Naive thymus-derived CD4-positive, alpha-beta T cell (primary cell): ENCODE measurements at places on chromosomes 3 and 15.

DNA sequence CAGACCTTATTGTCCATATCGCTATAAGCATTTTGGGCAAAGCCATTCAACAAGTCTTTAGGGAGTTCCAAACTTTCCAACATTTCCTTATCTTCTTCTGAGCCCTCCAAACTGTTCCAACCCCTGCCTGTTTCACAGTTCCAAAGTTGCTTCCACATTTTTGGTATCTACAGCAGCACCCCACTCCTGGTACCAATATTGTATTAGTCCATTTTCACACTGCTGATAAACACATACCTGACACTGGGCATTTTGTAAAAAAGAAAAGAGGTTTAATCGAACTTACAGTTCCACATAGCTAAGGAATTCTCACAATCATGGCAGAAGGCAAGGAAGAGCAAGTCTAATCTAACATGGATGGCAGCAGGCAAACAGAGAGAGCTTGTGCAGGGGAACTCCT, 834.1 kb upstream of the GBE1 start:
- no peak for DNase-seq

DNA sequence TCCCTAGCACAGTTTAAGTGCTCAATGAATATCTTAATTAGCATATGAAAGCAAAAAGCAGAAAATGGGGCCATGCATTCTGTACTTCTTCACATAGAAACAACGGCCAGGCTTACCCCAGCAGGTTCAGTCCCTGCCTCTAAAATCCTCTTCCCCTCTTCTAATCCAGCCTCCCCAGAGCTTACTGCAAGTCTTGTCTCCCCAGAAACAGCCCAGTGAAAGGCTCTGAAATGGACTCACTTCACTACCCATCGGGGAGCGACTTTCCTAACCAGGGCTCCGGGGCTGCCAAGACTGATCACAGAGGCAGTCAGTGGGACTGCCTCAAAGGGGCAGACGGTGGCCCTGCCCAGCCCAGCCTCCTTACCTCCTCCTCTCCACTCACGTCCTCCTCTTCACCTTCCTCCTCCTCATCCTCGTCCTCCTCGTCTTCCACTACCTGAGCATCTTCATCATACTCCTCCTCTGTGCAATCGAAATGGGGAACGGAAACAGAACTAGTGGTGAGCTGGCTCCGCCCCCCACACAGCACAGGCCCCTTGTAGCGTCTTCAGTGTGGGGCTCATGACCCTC, 38.0 kb downstream of the ANP32A start:
- DNase-seq = no peak

DNA sequence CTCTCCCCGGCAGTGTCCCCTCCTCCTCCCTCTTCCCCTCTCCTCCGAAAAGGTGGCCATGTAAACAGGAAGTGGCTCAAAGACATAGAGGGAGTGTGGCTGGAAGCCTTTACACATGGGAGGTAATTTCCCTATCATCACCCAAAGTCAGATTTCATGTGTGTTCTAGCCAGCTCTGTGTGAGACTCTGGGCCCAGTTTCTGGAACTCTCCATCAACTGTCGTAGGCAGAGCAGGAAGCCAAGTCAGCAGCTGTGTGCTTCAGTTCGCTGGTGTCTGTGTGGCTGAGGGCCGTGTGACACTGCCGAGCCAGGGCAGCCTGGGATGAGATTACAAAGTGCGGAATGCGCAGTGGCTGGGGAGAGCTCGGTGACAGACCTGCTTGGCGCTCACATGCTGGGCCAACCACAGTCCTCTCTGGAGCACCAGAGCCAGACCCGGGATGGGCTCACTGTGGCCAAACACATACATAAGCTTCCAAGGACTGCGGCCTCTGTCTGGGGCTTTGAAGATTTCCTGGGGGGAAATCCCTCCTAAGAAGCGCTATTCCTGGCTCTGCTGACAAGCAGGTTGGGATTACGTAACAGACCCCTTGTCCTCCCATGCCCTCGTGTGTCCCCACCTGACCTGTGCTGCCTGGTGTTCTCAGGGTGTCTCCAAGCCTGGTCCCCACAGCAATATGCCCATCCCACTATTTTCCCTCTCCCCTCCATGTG, 50.7 kb downstream of the UMPS start:
- no peak for DNase-seq

- no peak for DNase-seq
These were observed 246.5 kb downstream of the EPHB1 start for GRCh38 chr3:135041601-135042000.

DNA sequence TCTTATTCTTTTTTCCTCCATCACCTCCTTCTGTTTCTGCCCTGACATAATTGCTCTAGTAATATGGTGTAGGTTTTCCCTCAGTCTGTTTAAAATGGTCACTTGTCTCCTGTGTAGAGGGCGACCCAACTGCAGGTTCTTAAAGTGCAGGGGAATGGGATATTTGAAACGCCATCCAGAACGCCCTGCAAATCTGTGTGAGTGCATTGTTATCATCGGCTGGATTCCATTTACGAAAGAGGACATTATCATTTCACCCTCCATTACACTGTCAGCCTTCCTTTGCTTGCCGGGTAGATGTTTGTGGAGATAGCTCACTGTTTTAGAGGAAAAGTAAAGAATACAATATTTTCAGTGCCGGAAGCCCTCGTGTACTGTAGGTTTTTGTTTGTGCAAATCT, 354.0 kb downstream of the LRTM1 start:
- no peak for DNase-seq

- no peak for DNase-seq
These were observed 63.1 kb downstream of the SERP1 start for GRCh38 chr3:150483226-150483625.

- DNase-seq = no peak
These were observed 90.6 kb downstream of the CRYGS start for GRCh38 chr3:186453531-186453930.

GRCh38 chr3:195207056-195207455, 63.9 kb downstream of the XXYLT1 start:
- no peak for DNase-seq

DNA sequence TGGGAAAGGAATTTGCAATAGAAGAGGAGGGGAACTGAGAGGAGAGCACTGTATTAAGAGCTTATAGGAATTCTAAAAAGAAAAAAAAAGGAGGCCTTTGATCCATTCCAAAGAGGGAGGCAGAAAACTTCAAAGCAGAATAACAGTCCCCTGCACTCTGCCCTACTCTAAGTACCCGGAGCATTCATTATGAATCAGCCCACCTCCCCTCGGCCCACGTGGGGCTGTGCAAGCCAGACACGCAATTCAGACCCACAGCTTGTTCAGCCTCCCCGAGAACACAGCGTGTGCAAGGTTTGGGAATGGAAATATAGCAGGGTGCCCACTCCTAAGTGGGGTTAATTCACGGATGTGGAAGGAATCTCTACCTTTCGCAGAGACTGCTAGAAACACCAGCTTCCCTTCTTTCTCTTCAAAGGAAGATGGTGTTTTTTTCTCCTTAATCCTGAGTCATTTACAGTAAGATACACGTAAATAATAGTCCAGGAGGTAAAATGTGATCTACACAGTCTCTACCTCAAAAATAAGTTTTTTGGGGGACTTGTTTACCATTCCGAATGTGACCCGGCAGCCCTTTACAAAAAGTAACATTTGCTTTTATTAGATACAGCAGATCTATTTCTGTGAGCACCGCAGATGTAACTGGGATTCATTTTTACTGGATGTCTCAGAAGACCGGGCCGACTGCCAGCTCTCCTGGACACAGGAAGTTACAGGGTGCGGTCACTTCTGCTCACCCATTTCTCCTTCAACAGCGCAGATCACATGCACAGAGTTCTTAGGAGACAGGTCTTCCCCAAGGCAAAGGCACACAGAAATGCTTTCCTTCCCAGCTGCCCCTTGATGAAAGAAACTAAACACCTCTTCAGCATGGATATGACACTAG, 768.5 kb upstream of the CFAP20DC start:
- DNase-seq = no peak

GRCh38 chr3:34077417-34078195, 279.2 kb downstream of the PDCD6IP start:
- DNase-seq = no peak

GRCh38 chr3:197882586-197882985, 67.4 kb upstream of the RPL35A start:
- no peak for DNase-seq

DNA sequence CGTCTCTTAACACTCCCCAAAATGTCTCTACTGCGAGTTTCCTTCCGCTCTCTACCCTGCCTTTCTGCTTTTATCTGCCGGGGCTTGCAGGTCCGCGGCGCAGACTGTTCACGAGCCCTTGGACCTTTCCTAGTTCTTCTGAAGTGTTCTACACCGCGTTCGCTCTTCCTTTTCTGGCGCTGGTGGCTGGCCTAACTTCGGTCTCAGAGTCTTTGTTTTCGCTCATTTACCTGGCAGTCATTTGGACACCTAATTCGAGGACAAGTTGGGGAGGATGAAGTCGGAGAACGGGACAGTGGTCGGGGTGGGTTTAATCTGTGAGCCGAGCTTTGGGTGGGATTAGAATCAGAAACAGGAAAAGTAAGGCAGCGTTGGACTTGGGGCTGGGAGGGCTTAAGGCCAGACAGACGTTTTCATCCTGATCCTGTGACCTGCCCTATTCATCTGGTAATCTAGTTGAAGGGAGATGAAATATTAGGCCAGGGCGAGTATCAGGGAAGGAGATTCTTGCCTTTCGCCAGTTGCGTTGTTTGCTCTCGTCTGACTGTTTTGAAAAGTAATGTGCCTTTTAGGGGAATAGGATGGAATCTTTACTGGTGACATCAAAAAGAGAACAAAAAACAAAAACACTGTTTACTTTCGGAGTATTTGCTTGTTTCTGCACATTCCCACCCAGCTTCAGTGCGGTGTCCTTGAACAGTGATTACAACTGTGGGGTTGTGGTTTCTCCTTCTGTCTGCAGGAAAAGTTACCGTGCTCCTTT, 1.8 kb downstream of the DIPK2A start:
- peak; percentile 66 for DNase-seq

DNA sequence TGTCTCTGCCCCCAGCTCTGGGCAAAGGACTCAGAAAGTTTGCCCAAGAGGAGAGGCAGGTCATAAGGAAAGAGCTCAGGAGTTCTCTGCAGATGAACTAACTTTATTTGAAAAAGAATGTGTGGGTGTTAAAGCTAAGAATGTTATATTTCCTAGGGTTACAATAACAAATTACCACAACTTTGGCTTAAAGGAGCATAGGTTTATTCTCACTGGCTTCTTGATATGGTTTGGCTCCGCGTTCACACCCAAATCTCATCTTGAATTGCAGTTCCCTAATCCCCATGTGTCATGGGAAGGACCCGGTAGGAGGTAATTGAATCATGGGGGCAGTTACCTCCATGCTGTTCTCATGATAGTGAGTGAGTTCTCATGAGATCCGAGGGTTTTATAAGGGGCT, 383.7 kb upstream of the CFAP20DC start:
- DNase-seq = no peak

- DNase-seq = no peak
These were observed 105.6 kb upstream of the CBLB start for GRCh38 chr3:105974381-105974780.

DNA sequence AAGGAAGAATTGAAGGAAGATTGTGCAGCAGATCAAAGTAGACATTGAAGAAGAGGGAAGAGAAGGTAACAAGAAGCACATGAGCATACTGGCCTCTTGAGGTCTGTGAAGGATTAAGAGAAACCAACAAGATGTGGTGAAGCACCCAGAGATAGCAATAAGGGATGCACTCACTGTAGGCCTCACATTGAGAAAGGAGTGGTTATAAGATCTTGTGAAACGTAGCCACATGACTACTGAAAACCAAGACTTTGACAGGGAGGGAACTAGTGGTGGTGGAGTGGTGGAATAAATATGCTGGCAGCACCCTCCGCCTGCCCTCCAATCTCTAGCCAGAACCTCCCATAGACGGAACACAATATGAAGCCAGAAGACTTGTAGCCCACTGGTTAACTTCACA, 651.2 kb downstream of the DIPK2A start:
- DNase-seq = no peak

DNA sequence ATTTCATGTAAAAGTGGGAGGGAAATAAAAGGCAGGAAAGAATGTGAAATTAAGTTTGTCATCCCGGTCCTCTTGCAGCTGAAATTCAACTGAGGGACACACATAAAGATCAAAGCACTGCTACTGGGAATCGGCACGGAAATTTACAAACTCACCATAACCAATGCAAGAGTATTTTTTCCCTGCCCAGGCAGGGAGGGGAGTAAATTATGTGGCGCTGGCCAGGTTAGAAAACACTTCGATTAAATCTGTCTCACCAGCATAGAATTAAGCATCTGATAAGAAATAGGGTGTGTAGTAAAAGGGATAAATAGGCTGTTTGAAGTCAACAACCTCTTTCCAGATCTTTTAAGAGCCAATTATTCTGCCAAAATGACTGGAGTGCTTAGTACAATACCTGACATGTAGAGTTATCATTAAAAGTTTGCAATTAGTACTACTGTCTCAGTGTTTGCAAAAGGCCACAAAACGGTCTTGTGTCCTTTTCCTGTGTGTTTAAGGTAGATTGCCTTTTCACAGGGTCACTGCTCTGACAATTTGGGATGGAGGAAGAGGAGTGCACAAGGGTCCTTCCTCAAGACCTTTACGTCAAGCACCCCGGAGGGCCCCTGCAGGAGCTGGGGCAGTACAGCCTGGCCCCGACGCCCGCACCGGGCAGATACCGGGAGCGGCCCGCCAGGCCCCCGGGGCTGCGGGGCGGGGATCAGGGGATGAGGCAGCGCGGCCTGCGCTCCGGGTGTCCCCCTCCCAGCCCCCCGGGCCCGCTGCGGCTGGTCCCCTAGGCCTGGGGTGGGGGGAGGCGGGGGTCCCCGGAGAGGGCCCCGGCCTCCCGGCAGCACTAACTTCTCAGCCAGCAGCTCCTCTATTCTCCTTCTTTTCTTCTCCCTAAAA, 651 bp downstream of the UBA3 start:
- no peak for DNase-seq

- DNase-seq = no peak
These were observed 2.6 kb upstream of the PLOD2 start for GRCh38 chr3:146163584-146163983.
